Glutamatergic neuron (in vitro differentiated cells): ENCODE measurements at places on chromosomes 16 and 17. TPM values are rescaled to one million over a fixed set of nuclear protein-coding genes. Genes with fewer than 3 reads are reported as not detected.

Gene RAB34
- total RNA-seq = 54.3 TPM

DNA sequence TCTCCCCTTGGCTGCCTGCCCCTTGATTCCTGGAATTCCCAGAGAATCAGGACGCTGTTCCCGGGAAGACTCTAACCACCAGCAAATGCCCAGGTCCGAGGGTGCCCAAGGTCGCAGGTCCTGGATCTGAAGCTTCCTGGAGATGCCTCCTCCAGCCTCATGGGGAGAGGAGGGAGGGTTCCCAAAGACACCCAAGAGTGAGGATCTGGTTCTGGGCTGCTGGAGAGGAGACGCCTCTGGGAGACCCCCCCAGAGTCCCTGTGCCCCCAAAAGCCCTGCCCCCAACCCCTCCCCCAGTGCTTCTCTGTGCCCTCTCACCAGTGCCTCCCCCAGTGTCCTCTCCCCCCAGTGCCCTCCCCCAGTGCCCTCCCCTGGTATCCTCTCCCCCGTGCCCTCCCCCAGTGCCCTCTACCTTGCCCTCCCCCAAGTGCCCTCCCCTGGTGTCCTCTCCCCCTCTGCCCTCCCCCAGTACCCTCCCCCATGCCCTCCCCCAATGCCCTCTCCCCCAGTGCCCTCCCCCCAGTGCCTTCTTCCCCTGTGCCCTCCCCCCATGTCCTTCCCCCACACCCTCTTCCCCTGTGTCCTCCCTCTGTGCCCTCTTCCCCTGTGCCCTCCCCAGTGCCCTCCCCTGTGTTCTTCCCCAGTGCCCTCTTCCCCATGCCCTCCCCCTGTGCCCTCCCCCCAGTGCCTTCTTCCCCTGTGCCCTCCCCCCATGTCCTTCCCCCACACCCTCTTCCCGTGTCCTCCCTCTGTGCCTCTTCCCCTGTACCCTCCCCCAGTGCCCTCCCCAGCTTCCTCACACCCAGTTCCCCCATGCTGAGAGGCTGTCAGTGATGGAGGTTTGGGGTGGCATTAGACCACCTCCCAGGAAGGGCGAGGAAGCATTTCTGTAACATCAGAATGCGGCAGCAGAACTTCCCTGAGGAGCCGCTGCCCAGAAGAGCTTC is 6.3 kb upstream of the SECTM1 start:
- no peak overlapping the region for H3K27ac ChIP-seq
- peaks cover 6% of the 10 kb centered on the region for H3K4me1 ChIP-seq
- no peaks in the 10 kb centered on the region for H3K36me3 ChIP-seq
- H3K27me3 ChIP-seq = peaks cover 13% of the 10 kb centered on the region
- no peak overlapping the region for H3K4me3 ChIP-seq

DNA sequence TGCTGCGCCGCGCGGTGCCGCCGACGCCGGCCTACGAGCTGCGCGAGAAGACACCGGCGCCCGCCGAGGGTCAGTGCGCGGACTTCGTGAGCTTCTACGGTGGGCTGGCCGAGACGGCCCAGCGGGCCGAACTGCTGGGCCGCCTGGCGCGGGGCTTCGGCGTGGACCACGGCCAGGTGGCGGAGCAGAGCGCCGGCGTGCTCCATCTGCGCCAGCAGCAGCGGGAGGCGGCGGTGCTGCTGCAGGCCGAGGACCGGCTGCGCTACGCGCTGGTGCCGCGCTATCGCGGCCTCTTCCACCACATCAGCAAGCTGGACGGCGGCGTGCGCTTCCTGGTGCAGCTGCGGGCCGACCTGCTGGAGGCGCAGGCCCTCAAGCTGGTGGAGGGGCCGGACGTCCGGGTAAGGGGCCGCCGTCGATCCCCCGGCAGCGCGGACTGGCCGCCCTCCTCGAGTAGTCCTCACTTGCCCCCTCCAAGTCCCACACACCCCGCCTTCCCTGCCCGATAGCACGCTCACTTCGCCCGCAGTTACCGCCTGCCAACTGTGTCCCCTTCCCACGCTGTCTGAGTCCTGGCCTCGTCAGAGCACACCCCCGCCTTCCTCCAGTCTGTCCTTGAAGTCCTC is 470 bp downstream of the MLYCD start:
- peak overlapping the region; percentile 95 for H3K27ac ChIP-seq
- peak overlapping the region; percentile 97 for H3K4me3 ChIP-seq
- no peaks in the 10 kb centered on the region for H3K36me3 ChIP-seq
- peak; percentile 60 for DNase-seq
- peaks cover 9% of the 10 kb centered on the region for H3K27me3 ChIP-seq

GRCh38 chr16:86286991-86287663 is 223.2 kb upstream of the FOXF1 start:
- H3K4me1 ChIP-seq = peaks cover 42% of the 10 kb centered on the region
- H3K27ac ChIP-seq = no peak overlapping the region
- no peak for DNase-seq

DNA sequence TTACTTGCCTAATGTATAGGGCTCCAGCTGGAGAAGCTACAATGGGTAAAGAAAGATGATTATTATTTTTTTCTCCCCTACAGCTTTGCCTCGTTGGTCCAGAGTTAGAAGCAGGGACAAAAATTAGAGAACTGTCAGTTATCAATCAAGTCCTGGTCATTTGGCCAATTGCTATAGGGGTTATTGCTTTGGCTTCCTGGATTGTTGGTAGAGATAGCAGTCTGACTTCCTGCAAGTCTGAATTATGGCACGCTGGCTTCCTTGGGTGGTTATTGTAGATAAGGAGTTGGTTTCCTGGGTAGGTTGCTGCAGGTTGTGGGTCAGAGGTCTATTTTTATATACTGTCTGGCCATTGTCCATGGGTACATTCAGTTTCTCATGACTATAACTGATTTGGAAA is 84.7 kb upstream of the ELAC2 start:
- no peak overlapping the region for H3K27ac ChIP-seq
- no peak overlapping the region for H3K4me3 ChIP-seq
- no peak for DNase-seq
- peaks cover 7% of the 10 kb centered on the region for H3K36me3 ChIP-seq
- no peaks in the 10 kb centered on the region for H3K4me1 ChIP-seq
- no peaks in the 10 kb centered on the region for H3K27me3 ChIP-seq

GRCh38 chr17:78600181-78600721 is 23.1 kb upstream of the DNAH17 start:
- H3K36me3 ChIP-seq = no peaks in the 10 kb centered on the region
- H3K27me3 ChIP-seq = peaks cover 3% of the 10 kb centered on the region
- DNase-seq = no peak
- no peak overlapping the region for H3K4me3 ChIP-seq
- peaks cover 25% of the 10 kb centered on the region for H3K4me1 ChIP-seq
- peak overlapping the region; percentile 99 for H3K27ac ChIP-seq

DNA sequence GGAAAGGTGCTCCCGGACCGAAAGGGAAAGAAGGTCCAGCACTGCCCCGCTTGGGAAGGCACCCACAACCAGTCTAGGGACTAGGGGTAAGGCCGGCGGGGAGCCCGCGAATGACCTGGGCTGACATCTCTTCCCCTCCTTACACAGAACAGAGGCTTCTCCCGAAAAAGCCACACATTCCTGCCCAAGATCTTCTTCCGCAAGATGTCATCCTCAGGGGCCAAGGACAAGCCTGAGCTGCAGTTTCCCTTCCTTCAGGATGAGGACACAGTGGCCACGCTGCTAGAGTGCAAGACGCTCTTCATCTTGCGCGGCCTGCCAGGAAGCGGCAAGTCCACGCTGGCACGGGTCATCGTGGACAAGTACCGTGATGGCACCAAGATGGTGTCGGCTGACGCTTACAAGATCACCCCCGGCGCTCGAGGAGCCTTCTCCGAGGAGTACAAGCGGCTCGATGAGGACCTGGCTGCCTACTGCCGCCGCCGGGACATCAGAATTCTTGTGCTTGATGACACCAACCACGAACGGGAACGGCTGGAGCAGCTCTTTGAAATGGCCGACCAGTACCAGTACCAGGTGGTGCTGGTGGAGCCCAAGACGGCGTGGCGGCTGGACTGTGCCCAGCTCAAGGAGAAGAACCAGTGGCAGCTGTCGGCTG is 1.5 kb downstream of the CNP start:
- no peak for DNase-seq
- peaks cover 8% of the 10 kb centered on the region for H3K27me3 ChIP-seq
- peaks cover 11% of the 10 kb centered on the region for H3K4me1 ChIP-seq
- no peak overlapping the region for H3K27ac ChIP-seq

- DNase-seq = no peak
- H3K36me3 ChIP-seq = no peaks in the 10 kb centered on the region
- H3K27me3 ChIP-seq = peaks cover 6% of the 10 kb centered on the region
- H3K4me1 ChIP-seq = peaks cover 37% of the 10 kb centered on the region
- no peak overlapping the region for H3K27ac ChIP-seq
- no peak overlapping the region for H3K4me3 ChIP-seq
These were observed 7.6 kb downstream of the CAMKK1 start for GRCh38 chr17:3885271-3885670.

- no peak for DNase-seq
- H3K27ac ChIP-seq = no peak overlapping the region
- peaks cover 4% of the 10 kb centered on the region for H3K4me1 ChIP-seq
- no peak overlapping the region for H3K4me3 ChIP-seq
- H3K27me3 ChIP-seq = peaks cover 2% of the 10 kb centered on the region
- no peaks in the 10 kb centered on the region for H3K36me3 ChIP-seq
These were observed 3.3 kb downstream of the KRT37 start for GRCh38 chr17:41421116-41421515.

DNA sequence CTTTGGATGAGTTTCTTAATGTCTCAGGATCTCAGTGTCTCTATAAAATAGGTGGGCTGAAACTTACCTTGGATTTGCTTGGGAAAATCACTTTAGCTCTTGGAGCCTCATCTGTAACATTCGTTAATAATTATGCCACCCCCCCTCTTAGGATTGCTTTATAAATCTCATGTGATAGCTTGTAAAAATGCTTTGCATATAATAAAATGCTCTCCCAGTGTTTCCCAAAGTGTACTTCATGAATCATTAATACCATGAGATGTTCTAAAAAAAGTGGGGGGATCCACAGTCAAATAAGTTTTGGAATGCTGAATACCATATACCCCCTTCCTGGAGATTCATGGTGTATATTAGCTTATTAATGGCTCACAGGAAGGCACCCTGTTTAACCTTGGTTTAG is 5.2 kb downstream of the KRT39 start:
- DNase-seq = no peak
- no peaks in the 10 kb centered on the region for H3K36me3 ChIP-seq
- no peaks in the 10 kb centered on the region for H3K4me1 ChIP-seq
- no peak overlapping the region for H3K27ac ChIP-seq
- H3K27me3 ChIP-seq = no peaks in the 10 kb centered on the region
- H3K4me3 ChIP-seq = no peak overlapping the region

DNA sequence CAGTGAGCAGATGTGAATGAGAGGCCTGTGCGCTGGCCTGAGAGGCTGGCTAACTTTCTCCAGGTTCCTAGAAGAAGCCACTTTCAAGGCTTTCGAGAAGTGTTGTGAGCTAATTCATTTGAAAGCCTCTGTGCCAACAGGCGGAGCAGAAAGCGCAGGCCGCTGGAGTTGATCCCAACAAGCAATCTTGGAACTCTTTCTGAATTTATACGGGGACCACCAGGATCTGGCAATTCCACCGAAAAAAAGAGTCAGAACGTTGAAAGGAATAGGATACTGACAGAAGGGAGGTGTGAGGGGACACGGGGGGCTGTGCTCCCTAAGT is 71.3 kb upstream of the METRNL start:
- no peak for DNase-seq
- no peak overlapping the region for H3K4me3 ChIP-seq
- peaks cover 22% of the 10 kb centered on the region for H3K36me3 ChIP-seq
- H3K27me3 ChIP-seq = peaks cover 4% of the 10 kb centered on the region
- H3K4me1 ChIP-seq = peaks cover 6% of the 10 kb centered on the region

- H3K36me3 ChIP-seq = no peaks in the 10 kb centered on the region
- H3K27ac ChIP-seq = no peak overlapping the region
- no peaks in the 10 kb centered on the region for H3K4me1 ChIP-seq
- no peaks in the 10 kb centered on the region for H3K27me3 ChIP-seq
These were observed 185.1 kb downstream of the CDK5R1 start for GRCh38 chr17:32671896-32672295.

GRCh38 chr17:69943058-69943457 is 132.0 kb upstream of the KCNJ16 start:
- H3K4me1 ChIP-seq = no peaks in the 10 kb centered on the region
- H3K27ac ChIP-seq = no peak overlapping the region
- DNase-seq = no peak
- H3K27me3 ChIP-seq = no peaks in the 10 kb centered on the region
- H3K4me3 ChIP-seq = no peak overlapping the region

DNA sequence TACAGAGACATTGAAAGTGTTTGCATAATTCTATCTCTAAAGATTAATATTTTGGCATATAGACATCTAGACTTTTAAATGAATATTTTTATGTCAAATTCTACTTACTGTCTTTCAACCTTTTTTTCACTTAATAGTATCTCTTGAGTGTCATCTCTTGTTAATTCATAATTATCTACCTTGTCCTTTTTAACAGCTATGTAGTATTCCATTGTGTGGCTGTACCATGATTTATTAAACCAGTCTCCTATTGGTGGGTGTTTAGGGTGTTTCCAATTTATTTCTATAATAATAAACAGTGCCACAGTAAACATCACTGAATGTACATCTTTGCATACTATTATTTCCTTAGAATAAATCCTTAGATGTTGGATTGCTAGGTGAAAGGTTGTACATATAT is 16.3 kb upstream of the RNF222 start:
- H3K27ac ChIP-seq = no peak overlapping the region
- DNase-seq = no peak
- no peak overlapping the region for H3K4me3 ChIP-seq
- H3K36me3 ChIP-seq = no peaks in the 10 kb centered on the region
- H3K27me3 ChIP-seq = no peaks in the 10 kb centered on the region

GRCh38 chr17:45742251-45742650 is 41.9 kb upstream of the CRHR1 start:
- H3K4me3 ChIP-seq = no peak overlapping the region
- peaks cover 2% of the 10 kb centered on the region for H3K27me3 ChIP-seq
- no peak for DNase-seq
- peaks cover 2% of the 10 kb centered on the region for H3K4me1 ChIP-seq

DNA sequence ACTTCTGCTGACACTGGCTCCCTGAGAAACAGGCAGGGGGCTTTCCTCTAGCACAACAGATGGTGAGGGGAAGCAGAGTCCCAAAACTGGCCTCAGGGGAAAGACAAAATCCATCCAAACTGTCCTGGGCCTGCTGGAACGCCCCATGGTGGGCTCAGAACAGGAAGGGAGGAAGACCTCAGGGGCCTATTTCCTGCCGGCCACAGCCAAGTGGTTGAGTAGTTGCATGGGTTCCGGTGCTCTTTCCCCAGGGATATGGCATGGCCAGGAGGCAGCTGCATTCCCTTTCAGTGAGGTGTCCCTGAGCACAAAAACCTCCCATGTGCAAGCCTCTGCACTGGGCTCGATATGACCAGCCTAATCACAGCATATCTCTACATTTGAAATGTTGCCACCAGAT is 303.0 kb upstream of the IRX5 start:
- no peak overlapping the region for H3K4me3 ChIP-seq
- H3K27ac ChIP-seq = no peak overlapping the region
- peaks cover 2% of the 10 kb centered on the region for H3K4me1 ChIP-seq
